ENCODE measurements at places on chromosomes 16 and 17.

- no peak for DNase-seq
These were observed 4.3 kb upstream of the WIPI1 start for GRCh38 chr17:68461589-68461988.

DNA sequence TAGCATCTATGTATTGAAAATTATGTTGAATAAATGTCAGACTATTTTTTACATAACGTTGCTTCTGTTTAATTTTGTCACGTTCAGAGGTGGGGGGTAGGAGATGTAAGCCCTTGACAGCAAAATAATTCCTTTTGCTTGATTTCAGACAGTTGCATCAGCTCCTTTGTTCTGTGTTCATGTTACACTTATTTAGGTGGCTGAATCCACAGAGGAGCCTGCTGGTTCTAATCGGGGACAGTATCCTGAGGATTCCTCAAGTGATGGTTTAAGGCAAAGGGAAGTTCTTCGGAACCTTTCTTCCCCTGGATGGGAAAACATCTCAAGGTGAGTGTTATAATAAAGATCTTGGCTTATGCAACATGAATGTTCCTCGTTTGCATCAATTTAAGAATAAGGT, 4.5 kb downstream of the HERPUD1 start:
- no peak for DNase-seq

DNA sequence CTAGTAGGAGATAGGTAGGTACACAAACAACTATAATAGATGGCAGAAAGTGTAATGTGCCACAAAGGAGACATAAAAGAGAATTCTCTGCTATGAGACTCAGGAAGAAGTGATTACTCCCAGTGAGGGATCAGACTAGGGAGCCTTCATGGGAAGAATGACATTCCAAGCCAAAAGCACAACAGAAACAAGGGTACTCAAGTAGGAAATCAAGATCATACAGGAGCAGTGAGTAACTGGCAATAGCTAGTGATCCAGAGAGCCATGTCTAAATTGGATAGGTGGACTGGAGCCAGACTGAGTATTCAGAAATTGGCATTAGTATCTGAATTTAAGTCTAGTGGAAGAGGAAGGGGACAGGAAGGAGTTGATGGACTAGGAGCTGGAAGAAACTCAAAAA, 10.7 kb downstream of the RFFL start:
- DNase-seq: no peak

- DNase-seq: no peak
These were observed 39.4 kb upstream of the PHB1 start for GRCh38 chr17:49454050-49454449.

DNA sequence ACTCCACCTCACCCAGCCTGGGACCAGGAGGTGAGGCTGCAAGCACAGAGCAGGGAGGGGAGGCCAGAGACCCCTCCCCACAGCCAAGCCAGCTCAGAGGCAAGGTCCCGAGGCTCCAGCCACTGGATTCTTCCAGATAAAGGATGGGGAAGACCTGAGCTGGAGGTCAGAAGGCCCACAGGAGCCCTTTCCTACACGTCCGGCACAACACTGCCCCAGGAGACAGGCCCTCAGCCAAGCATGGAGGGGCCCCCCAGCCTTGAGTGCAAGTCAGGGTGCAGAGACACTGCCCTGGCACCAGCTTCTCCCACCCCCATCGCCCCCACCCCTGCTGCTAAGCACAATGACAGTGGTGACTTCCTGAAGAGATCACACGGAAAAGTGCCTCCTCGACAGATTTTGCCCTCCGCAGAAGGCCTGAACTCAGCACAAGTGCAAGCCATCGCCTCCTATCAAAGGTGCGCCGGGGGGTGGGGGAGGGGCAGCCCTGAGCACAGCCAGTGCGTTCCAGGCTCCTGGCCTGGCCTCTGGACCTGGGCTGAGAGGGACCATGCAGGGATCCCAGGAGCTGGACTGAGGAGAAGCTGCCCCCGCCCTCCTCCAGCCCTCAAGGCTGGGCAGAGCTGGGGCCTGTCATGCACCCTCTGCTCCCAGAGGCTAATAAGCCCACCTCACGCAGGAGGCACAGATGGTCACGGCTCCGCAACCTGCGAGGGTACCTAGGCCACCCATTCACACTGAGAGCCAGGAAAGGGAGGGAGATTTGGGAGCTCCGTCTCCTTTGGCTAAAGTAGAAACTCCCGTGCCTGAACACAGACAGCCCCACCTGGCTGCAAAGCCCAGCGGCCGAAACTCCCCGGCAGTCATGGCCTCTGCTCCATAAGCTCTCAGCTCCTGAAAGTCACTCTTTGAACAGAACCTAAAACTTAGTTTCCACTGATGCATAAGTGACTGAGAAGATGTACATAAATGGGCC, 2.7 kb downstream of the MAFG start:
- no peak for DNase-seq

- DNase-seq: no peak
These were observed 391.3 kb upstream of the CDH5 start for GRCh38 chr16:65975049-65975708.

DNA sequence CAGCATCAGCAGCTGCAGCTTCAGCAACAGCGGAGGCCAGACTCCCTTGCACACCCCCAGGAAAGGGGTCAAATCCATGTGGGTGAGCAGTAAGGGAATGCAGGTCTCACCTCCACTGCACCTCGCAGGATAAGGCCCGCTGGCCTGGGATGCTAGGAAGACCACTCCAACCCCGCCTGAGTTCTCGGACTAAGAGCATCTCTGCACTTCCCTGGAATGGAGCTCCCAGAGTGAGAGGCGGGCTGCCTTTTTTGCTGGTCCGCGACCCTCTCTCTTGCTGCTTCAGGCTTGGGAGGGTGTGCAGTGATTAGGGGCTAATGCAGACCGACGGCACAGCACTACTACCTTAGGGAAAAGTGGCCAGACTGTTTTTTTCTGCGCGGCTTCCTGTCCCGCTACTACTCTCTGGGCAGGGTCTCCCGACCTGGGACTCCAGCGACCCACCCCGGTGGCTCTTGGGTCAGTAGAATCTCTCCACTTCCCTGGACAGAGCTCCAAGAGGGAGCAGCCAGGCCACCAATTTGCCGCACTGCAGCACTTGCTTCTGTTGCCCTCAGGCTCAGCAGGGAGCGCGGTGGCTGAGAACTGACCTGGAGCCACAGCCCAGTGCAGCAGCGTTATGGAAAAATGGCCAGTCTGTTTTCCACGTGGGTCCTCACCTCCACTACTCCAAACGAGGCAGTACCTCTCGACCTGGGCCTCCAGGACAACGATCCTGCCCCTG, 480.4 kb downstream of the CDH8 start:
- no peak for DNase-seq

DNA sequence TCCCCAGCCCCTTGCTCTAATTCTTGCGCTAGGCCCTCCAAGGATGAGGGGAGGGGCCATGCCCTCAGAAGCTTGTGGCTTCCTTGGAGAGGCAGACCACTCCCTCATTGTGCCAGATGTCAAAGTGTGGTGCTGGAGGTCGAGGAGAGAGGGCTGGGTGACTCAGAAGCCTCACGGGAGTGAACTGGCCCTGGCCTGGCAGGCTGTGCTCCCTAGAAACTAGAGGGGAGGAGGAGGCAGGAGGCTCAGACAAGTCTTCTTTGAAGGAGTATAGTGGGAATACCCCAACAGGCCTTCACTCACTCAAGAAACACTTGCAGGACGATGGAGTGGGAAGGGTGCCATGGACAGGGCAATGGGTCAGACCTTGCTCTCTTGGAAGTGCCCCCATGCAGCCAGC, 18.5 kb downstream of the ANKRD40 start:
- no peak for DNase-seq

DNA sequence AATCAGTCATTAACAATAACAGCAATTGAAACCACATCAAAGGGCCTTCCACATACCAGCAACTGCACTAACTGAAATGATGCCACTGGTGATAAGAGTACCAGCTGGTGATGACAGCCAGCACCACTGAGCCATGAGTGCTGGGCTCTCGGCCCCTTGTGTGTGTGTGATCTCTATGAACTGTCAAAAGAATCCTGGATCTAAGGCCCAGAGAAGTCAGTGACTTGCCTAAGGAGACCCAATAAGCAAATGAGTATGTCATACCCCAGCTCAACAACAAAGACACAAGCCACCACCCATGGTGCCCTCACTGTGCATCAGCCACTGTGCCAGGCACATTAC, 220.9 kb downstream of the ZNF423 start:
- no peak for DNase-seq

- DNase-seq: no peak
These were observed 56.6 kb downstream of the ZFPM1 start for GRCh38 chr16:88509749-88510069.

- no peak for DNase-seq
These were observed 3.9 kb downstream of the GPR179 start for GRCh38 chr17:38339891-38340290.
